A673 (cell line): ENCODE measurements at places on chromosomes 12 and 14. TPM values are rescaled to one million over a fixed set of nuclear protein-coding genes. Genes with fewer than 3 reads are reported as not detected.

Gene FOXN4
- total RNA-seq = not detected in 2 replicates

Gene TAS2R42
- not detected in 2 replicates for total RNA-seq

Gene TMTC1
- 4.4 and 6.1 TPM in 2 replicates for total RNA-seq

Gene VDR
- total RNA-seq = 0.43 and 0.76 TPM in 2 replicates

DNA sequence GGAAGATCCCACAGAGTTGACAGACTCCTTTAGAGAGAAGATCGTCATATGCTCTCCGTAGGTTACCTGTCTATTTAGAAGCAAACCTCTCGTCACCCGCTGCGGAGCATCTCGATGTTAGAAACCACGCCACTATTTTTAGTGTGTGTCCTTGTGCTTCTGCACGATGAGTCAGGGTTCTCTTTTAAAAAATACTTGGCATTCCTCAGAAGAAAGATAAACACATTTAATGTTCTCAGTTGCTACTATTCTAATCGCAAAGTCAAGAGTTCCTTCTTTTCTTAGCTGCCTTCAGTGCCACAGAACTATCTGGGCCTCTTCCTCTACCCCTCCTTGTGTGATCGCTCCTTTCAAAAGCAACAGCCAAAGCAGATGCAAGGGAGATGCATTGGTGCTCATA, 192.4 kb downstream of the PELI2 start:
- H3K27me3 ChIP-seq = no peaks in the 10 kb centered on the region
- no peaks in the 10 kb centered on the region for H3K4me1 ChIP-seq
- DNase-seq = no peak
- no peak overlapping the region for H3K4me3 ChIP-seq
- H3K27ac ChIP-seq = no peak overlapping the region

DNA sequence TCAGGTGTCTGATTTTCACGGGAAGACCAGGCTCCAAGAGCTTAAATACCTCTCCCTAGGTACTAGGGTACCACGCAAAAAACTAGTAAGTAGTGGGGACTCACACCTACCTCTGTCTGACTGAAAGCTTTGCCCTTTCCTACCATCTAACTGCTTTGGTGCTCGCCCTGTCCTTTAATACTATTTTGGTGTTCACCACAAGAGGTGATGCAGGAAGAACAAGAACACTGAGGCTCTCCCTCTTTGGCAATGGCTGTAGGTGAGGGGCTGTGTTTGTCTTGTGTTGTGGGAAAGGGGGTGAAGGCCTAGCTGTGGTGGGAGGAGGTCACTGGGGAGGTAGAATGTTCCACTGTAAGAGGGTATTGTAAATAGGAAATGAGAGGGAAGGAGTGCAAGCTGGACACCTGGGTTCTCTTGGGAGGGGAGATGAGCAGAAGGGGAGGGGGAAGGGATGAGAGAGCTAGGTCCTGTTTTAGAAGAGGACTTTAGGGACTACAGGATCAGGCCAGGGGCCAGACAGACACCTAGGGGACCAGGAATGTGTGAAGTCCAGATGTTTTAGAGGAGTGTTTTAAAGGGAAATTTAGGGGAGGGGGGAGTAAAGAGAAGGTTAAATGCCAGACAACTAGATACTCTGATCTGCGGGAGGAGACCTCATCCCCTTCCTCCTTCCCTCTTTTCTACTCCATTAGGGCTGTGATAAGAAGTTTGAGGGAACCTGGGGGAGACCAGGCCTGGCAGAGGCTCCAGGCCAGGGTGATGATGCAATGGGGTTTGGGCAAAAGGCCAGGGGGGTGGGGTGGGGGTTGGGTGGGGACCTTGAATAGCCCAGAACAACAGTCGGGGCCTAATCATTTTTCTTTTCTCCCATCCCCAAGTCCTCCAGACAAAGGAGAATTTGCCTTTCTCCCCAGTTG, 2.1 kb downstream of the ITGA5 start:
- H3K4me1 ChIP-seq = peaks cover 68% of the 10 kb centered on the region
- H3K36me3 ChIP-seq = no peaks in the 10 kb centered on the region
- H3K4me3 ChIP-seq = peak overlapping the region; percentile 94
- DNase-seq = no peak
- peak overlapping the region; percentile 90 for H3K27ac ChIP-seq
- H3K27me3 ChIP-seq = no peaks in the 10 kb centered on the region

GRCh38 chr12:944211-944610, 5.3 kb downstream of the RAD52 start:
- no peak overlapping the region for H3K27ac ChIP-seq
- H3K4me1 ChIP-seq = no peaks in the 10 kb centered on the region
- DNase-seq = no peak
- peaks cover 16% of the 10 kb centered on the region for H3K36me3 ChIP-seq
- no peak overlapping the region for H3K4me3 ChIP-seq

DNA sequence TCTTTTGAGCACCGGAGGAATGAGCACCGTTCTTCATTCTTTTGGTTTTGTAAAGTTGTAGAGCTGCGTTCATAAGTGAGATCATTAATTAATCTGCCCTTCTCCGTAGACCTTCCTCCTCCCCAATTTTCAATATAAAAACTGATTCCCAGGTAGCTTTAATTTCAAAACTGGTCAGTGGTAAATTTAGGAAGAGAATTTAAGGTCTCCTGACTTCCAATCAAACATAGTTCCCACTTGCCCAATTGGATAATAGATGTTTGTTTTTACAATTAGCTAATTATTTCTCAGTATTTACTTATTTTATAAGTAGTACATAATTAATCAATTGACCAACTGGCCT, 27.2 kb upstream of the YBX3 start:
- no peaks in the 10 kb centered on the region for H3K4me1 ChIP-seq
- H3K27me3 ChIP-seq = no peaks in the 10 kb centered on the region
- no peaks in the 10 kb centered on the region for H3K36me3 ChIP-seq
- no peak for DNase-seq
